Mesenteric fat pad (tissue), 1 donor: ENCODE measurements at places on chromosomes 7 and 10.

GRCh38 chr10:23294638-23295247 is 49.9 kb downstream of the C10orf67 start:
- DNase-seq, result no peak

DNA sequence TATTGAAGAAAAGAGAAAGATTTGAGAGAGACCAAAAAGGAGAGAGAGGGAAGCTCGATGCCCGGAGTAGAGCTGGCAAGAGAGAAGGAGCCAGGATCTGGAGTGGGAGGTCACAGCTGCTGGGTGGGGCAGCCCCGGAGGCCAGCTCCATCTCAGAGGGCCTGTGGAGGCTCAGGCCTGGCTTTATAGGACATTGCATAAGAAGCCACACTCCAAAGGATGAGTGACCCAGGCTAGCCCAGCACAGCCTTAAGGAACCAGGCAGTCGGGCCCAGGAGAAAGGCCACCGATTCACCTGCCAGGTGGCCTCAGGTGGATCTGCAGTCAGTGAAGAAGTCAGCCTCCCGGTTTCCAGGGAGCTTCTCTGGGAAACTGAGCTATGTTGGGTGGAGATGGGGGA is 676 bp downstream of the PLAC9 start:
- no peak for DNase-seq

DNA sequence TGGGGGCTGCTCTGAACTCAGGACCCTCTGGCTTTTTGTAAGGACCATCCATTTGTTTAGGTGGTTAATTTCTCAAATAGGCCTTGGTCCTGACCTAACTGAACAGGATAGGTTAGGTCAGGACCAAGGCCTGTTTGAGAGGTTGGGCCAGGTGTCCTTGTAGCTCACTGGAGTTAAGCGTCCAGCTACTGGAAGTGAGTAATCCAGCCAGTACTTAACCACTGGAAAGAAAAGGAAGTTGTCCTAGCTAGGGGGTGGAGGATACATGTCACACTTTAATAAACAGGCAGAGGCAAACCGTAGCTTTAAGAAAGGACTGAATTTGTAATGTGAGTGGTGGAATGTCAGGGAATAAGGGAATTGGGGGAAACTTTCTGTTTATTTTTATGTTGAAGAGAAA is 96.0 kb downstream of the GPR85 start:
- no peak for DNase-seq

- DNase-seq, result no peak
Observed at GRCh38 chr7:10225275-10225674, 748.4 kb upstream of the PHF14 start.

GRCh38 chr10:22320591-22321155 is at the start of gene BMI1:
Gene BMI1 (plus strand): TSS chr10:22321099. CDS start chr10:22326450, 5,351 bp downstream.
- peak; percentile 92 for DNase-seq

- no peak for DNase-seq
Observed at GRCh38 chr7:28960071-28960840, 2.1 kb upstream of the TRIL start.

DNA sequence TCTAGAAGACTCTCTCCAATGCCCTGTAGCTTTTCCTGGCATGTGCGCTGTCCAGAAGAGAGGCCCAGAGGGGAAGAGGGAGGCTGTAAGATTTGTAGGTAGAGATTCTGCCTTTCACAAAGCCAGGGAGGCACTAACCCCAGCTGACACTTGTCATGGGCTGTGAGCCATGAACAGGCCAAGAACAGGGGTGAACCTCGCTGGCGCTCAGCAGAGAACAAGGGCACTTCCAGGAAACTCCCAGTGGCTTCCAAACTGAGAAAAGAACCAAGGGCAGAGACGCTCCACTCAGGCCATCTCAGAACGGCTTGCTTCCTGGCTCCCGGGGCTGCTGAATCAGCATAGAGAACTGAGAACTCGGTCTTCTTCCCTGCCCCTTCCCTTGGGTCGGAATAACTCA is 257.8 kb upstream of the ZNF32 start:
- no peak for DNase-seq

DNA sequence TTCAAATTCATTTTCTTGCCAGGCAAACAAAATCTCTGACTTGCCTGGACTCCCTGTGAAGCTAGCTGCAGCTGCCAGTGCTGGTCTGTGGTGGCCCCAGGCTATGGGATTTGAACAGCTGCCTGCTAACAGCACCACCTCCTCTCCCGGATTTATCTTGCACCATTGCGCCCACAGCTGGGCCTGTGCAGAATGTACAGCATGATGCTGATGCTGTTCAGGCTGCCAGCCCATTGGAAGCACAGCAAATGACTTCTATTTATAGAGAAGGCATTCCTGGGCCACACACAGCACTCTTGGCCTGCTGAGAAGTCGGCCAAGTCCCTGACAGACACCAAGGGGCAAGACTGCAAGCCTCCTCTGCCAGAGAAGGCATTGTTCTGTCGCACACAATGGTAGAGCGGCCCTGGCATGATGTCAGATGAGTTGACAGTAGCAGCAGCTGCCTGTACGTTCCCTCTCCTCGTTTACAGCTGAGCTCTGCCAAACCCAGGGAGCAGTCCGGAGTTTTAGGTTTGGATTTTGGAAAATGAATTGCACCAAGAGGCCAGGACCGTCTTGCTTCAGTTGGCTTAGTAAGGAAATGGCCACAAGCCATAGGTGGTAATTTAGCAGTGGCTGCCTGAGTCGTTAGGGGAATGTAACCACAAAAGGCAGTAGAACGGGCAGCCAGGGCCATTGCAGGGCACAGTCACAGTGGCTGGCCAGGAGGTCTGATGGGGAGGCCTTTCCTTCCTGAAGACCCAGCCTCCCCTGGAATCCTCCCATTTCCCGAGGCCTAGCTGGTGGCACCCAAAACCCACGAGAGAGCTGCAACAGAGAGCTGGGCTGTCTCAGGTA is 38.5 kb downstream of the MTURN start:
- DNase-seq, result no peak

GRCh38 chr7:77330169-77330882 is 85.8 kb downstream of the GSAP start:
- no peak for DNase-seq

- DNase-seq, result no peak
Observed at GRCh38 chr10:113982296-113982695, 61.4 kb upstream of the ADRB1 start.

- DNase-seq, result no peak
Observed at GRCh38 chr7:155356323-155357105, 58.8 kb downstream of the INSIG1 start.

GRCh38 chr7:77811516-77812289 is 13.1 kb downstream of the PHTF2 start:
- DNase-seq, result no peak
